Effector memory CD4-positive, alpha-beta T cell (primary cell): ENCODE measurements at places on chromosomes 4 and X.

DNA sequence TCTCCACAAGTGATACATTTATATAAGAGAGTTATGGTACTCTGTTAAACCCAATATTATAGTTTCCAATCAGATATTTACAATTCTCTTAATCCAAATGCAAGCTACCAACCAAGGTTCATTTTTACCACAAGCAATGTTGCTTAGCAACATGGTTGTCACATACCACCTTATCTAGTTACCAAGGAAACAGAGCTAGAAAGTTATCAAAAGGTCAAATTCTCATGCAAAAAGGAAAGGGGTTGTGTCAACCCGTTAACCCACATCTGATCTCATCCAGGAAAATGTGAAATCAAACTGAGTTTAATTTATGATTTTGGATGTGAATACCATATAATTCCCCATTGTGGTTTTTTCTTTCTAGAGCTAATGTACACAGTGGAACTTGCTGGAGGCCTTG is 274.1 kb upstream of the MAGEB2 start:
- no peak for DNase-seq

DNA sequence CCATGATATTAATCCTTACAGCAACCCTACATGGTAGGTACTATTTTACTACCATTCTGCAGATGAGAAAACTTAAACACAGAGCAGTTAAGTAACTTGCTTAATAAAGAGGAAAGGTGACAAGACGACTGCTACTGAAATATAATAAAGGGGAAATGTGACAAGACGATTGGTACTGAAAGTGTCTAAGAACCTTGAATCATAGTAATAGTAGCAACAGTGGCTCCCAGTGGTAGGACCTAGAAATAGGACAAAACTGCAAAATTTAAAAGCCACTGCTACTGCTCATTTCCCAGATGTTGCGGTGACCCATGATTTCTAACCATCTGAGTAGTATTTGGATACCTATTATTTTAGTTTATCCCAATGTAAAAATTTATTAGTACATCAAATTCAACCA is 89.5 kb downstream of the TASL start:
- no peak for DNase-seq

DNA sequence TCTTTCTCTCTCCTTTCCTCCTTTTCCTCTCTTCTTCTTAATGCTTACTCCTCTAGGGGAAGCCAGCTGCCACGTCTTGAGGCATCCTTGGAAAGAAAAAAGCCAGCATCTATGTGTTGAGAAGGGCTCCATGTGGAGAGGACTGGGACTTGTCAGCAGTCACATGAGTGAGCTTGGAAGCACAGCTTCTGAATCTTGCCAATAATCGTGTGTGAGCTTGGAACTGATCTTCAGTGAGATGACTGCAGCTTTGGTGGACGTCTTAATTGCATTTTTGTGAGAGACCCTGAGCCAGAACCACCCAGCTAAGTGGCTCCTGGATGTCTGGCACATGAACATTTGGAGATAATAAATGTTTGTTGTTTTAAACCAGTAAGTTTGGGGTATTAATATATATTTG is 371.7 kb downstream of the SLITRK2 start:
- DNase-seq: no peak

GRCh38 chr4:150152766-150153165 is 74.5 kb downstream of the DCLK2 start:
- DNase-seq: no peak

- no peak for DNase-seq
These were observed 1502.1 kb upstream of the ADGRL3 start for GRCh38 chr4:59698041-59698440.

DNA sequence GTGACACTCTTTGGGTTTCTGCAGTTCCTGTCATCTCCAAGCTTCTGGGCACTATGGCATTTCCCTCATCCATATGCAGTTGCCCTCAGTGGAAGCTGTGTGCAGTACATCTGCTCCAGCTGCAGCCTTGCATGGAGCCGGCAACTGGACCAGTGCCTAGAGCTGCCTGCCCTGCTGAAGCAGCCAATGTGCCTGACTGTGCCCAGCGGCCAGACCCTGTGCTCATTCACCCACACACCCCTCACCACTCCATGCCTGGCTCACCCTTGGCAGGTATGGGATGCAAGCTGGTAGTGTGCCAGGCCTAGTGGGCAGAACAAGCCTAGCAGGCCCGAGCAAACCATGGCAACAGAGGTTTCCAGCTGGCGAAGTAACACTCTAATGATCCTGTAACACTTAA is 370.8 kb downstream of the FSTL5 start:
- DNase-seq: no peak

- no peak for DNase-seq
These were observed 21.9 kb upstream of the ADH4 start for GRCh38 chr4:99165978-99166377.

GRCh38 chr4:109735566-109736365 is 5.9 kb upstream of the PLA2G12A start:
- DNase-seq: no peak
